HFFc6 (cell line): ENCODE measurements at places on chromosomes 2 and 18.

GRCh38 chr2:211766689-211767088 is 771.9 kb downstream of the ERBB4 start:
- no peak for DNase-seq

- DNase-seq, result no peak
These were observed 680 bp upstream of the LBH start for GRCh38 chr2:30230497-30231211.

- DNase-seq, result no peak
These were observed 1.1 kb upstream of the HOXD8 start for GRCh38 chr2:176128172-176128981.

- DNase-seq, result no peak
These were observed 756 bp upstream of the NAGK start for GRCh38 chr2:71067567-71068217.
